Activated naive CD8-positive, alpha-beta T cell treated with anti-CD3 and anti-CD28 coated beads for 36 hours (primary cell): ENCODE measurements at places on chromosomes 7 and 10.

- peaks cover 22% of the 10 kb centered on the region for H3K36me3 ChIP-seq
- H3K27me3 ChIP-seq: no peaks in the 10 kb centered on the region
- H3K27ac ChIP-seq: no peak overlapping the region
- no peak for DNase-seq
Observed at GRCh38 chr7:144534655-144535395, 131.3 kb upstream of the NOBOX start.

DNA sequence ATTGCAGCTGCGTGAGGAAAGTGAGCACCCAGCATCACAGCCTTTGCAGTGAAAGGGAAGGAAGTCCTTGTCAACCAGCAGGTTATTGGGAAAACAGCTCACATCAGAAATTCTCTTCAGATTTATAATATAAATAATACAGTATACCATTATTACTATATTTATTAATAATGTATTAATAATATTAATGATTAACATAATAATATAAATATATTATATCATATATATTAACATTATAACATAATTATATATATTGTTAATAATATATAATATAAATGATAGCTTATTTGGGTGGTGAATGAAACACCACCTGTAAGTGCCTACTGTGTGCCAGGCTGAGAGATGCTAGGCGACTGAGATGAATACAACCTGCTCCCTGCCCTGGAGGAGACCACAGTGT is 423.0 kb downstream of the TCERG1L start:
- H3K36me3 ChIP-seq: no peaks in the 10 kb centered on the region
- H3K4me3 ChIP-seq: no peak overlapping the region
- DNase-seq: no peak
- peaks cover 5% of the 10 kb centered on the region for H3K27me3 ChIP-seq

- peak; percentile 16 for DNase-seq
- no peaks in the 10 kb centered on the region for H3K36me3 ChIP-seq
- no peak overlapping the region for H3K27ac ChIP-seq
- H3K27me3 ChIP-seq: peaks cover 11% of the 10 kb centered on the region
- no peak overlapping the region for H3K4me3 ChIP-seq
Observed at GRCh38 chr7:153381275-153382040, 621.9 kb downstream of the ACTR3B start.

GRCh38 chr7:148941598-148942275 is 57.6 kb upstream of the EZH2 start:
- peaks cover 11% of the 10 kb centered on the region for H3K36me3 ChIP-seq
- peak overlapping the region; percentile 97 for H3K4me3 ChIP-seq
- peaks cover 21% of the 10 kb centered on the region for H3K4me1 ChIP-seq
- DNase-seq: peak; percentile 78
- peak overlapping the region; percentile 100 for H3K27ac ChIP-seq
